Activated CD8-positive, alpha-beta T cell treated with anti-CD3 and anti-CD28 coated beads for 36 hours (primary cell): ENCODE measurements at places on chromosomes 2 and 18.

GRCh38 chr2:127527001-127527804 lies 914 bp upstream of the IWS1 start:
- no peak for DNase-seq

- DNase-seq: peak; percentile 11
Observed at GRCh38 chr2:167293172-167293781, 405.0 kb downstream of the XIRP2 start.

GRCh38 chr2:7025082-7025481 lies 107.9 kb downstream of the RNF144A start:
- DNase-seq: no peak

GRCh38 chr2:239866350-239866749 lies 158.8 kb downstream of the NDUFA10 start:
- no peak for DNase-seq

- DNase-seq: no peak
Observed at GRCh38 chr2:10891390-10891789, 20.3 kb upstream of the KCNF1 start.

- DNase-seq: no peak
Observed at GRCh38 chr18:45243340-45244110, 371.8 kb upstream of the SLC14A2 start.
